ENCODE measurements at places on chromosomes 16 and 17.

DNA sequence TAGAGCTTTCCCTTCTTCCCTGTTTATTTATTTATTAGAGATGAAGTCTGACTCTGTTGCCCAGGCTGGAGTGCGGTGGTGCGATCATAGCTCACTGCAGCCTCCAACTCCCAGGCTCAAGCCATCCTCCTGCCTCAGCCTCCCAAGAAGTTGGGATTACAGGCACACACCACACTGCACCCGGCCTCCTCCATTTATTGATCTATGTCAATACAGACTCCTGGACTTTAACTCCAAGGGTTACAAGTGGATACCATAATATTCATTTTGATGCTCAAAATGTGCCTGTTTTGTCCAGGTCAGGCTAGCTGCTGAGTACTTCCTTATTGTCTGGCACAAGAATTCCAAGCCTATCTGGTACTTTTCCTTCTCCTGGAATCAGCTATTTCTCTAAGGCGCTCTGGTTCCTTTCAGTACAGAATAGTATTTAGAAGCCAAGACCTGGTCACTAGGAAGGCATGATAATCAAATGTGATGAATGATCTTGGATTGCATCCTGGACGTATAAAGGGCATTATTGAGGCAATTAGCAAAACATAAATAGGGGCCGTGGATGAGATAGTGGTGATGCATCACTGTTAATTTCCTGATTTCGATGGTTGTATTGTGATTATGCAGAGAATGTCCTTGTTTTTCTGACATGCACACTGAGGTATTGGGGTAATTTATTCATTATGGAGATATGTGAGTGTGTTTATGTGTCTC lies 21.7 kb downstream of the IL4R start:
- no peak for DNase-seq

- DNase-seq: peak; percentile 51
These were observed 542 bp downstream of the KLHL36 start for GRCh38 chr16:84648595-84649510.

- no peak for DNase-seq
These were observed 471.9 kb downstream of the HS3ST3B1 start for GRCh38 chr17:14772776-14773175.

- no peak for DNase-seq
These were observed 220.7 kb upstream of the KCNJ16 start for GRCh38 chr17:69854225-69854780.

DNA sequence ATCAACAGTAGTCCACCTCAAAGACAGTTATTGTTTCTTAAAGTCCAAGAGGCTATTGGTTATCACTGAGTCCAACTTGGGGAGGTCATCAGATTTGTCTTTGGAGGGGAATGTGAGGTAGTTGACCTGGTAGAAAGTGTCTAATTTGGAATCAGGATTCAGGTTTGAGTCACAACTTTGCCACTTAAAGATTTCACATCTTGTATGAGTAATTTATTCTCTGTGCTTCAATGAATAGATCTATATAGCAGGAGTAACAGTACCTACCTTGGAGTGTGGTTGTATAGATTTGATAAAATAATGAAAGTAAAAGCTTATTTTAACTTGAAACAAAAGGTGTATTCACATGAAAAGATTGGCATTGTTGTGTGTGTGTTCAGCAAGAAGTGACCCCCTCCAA lies 119.3 kb upstream of the TBX2 start:
- DNase-seq: no peak

All from activated CD4-positive, alpha-beta T cell treated with anti-CD3 and anti-CD28 coated beads, Interleukin-2, amount 50 U/mL, for 48 hours (primary cell).